ENCODE measurements at places on chromosomes 16 and 17.

GRCh38 chr17:52147431-52147830, 11.1 kb downstream of the CA10 start:
- H3K27me3 ChIP-seq: peaks cover 6% of the 10 kb centered on the region
- H3K4me3 ChIP-seq: no peak overlapping the region
- peaks cover 2% of the 10 kb centered on the region for H3K4me1 ChIP-seq
- H3K27ac ChIP-seq: no peak overlapping the region
- H3K36me3 ChIP-seq: no peaks in the 10 kb centered on the region

DNA sequence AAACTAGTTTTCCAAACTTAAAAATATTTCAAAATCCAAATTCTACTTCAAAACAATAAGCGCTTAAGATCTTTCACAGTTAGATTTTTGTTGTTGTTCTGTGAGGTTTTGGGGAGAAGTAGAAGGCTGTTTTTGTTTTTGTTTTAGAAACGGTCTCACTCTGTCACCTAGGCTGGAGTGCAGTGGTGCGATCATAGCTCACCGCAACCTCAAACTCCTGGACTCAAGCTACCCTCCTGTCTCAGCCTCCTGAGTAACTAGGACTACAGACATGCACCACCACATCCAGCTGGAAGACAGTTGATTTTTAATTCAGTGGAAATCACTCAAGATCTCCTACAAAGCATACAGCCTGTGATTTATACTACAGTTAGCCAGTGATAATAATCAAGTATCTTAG, 2.7 kb downstream of the SHCBP1 start:
- no peaks in the 10 kb centered on the region for H3K27me3 ChIP-seq
- peaks cover 7% of the 10 kb centered on the region for H3K36me3 ChIP-seq
- H3K4me3 ChIP-seq: no peak overlapping the region
- H3K4me1 ChIP-seq: peaks cover 7% of the 10 kb centered on the region
- DNase-seq: no peak

- no peaks in the 10 kb centered on the region for H3K27me3 ChIP-seq
- no peak overlapping the region for H3K27ac ChIP-seq
- H3K36me3 ChIP-seq: peaks cover 8% of the 10 kb centered on the region
- no peak overlapping the region for H3K4me3 ChIP-seq
Observed at GRCh38 chr17:7515911-7516610, 31.9 kb downstream of the POLR2A start.

- H3K27ac ChIP-seq: no peak overlapping the region
- H3K4me1 ChIP-seq: peaks cover 2% of the 10 kb centered on the region
- H3K4me3 ChIP-seq: no peak overlapping the region
Observed at GRCh38 chr17:63722403-63722802, 19.2 kb downstream of the STRADA start.

DNA sequence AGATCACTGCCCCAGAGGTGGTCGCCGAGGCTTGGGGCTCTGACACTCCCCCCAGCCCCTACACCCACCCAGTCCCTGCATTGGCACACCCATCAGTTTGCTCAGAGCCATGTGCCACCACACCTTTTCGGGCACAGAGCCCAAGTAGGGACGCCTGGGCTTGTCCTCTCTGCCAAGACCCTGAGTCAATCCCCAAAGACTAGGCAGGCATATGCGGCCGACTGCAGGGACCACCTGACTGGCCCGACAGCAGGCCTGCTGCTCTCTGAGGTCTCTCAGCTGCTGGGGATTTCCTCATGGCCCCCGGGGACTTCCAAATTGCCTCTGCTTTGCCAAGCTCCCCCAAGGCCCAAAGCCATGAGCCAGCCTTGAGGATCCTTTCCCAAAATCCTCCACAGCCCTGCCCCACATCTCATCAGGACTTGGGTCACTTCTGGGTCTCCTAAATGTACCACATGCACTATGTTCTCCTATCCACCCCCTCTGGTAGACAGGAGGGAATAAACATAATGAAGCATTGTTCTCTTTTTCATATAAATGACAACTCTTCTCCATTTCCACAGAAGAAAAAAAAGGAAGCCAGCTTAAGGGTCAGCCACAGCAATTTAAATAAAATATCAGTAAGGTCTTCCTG, 30.6 kb downstream of the MYO18A start:
- no peak for DNase-seq
- peaks cover 34% of the 10 kb centered on the region for H3K4me1 ChIP-seq
- H3K27ac ChIP-seq: peak overlapping the region; percentile 40
- peak overlapping the region; percentile 76 for H3K4me3 ChIP-seq

- H3K36me3 ChIP-seq: no peaks in the 10 kb centered on the region
- H3K4me1 ChIP-seq: peaks cover 3% of the 10 kb centered on the region
- DNase-seq: no peak
- no peak overlapping the region for H3K4me3 ChIP-seq
Observed at GRCh38 chr17:49916854-49917515, 52.0 kb upstream of the DLX4 start.

- no peaks in the 10 kb centered on the region for H3K27me3 ChIP-seq
- H3K36me3 ChIP-seq: peaks cover 10% of the 10 kb centered on the region
- no peak overlapping the region for H3K4me3 ChIP-seq
- H3K27ac ChIP-seq: no peak overlapping the region
- no peaks in the 10 kb centered on the region for H3K4me1 ChIP-seq
Observed at GRCh38 chr17:66165537-66166123, 26.3 kb downstream of the CEP112 start.

GRCh38 chr16:2033057-2033908, 6.6 kb downstream of the NHERF2 start:
- H3K27ac ChIP-seq: no peak overlapping the region
- H3K27me3 ChIP-seq: peaks cover 1% of the 10 kb centered on the region
- no peak overlapping the region for H3K4me3 ChIP-seq
- H3K4me1 ChIP-seq: no peaks in the 10 kb centered on the region

DNA sequence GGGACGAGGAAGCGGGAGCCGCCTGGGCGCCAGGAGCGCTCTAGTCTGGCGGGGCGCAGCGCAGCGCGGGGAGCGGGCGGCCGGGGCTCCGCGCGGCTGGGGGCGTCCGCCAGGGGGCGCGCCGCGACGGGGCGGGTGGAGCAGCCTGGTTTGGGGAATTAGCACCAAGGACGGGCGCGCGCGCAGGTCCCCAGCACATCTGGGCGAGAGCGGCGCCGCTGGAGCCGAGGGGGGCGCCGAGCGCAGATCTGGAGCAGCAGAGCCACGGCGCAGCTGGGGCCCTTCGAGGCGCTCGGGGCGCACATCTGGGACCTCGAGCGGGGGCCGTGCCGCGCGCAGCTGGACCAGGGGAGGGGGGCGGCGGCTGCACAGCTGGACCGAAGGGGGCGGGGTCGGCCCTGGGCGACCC, at the start of gene NXPH3:
TSS of gene NXPH3 (plus strand) at position 193 of the 409 bp plus-strand sequence. CDS start 349 bp downstream, outside the sequence.
- no peak within 1 kb of the TSS for H3K27ac ChIP-seq
- H3K4me3 ChIP-seq: peak within 1 kb of the TSS; percentile 74
- H3K36me3 ChIP-seq: no peaks in the 10 kb centered on the region
- peaks cover 71% of the 10 kb centered on the region for H3K27me3 ChIP-seq
- DNase-seq: peak; percentile 68

GRCh38 chr16:57123974-57124674, 31.7 kb downstream of the CPNE2 start:
- no peaks in the 10 kb centered on the region for H3K36me3 ChIP-seq
- no peak overlapping the region for H3K27ac ChIP-seq
- DNase-seq: no peak
- no peak overlapping the region for H3K4me3 ChIP-seq
- no peaks in the 10 kb centered on the region for H3K4me1 ChIP-seq
- no peaks in the 10 kb centered on the region for H3K27me3 ChIP-seq

DNA sequence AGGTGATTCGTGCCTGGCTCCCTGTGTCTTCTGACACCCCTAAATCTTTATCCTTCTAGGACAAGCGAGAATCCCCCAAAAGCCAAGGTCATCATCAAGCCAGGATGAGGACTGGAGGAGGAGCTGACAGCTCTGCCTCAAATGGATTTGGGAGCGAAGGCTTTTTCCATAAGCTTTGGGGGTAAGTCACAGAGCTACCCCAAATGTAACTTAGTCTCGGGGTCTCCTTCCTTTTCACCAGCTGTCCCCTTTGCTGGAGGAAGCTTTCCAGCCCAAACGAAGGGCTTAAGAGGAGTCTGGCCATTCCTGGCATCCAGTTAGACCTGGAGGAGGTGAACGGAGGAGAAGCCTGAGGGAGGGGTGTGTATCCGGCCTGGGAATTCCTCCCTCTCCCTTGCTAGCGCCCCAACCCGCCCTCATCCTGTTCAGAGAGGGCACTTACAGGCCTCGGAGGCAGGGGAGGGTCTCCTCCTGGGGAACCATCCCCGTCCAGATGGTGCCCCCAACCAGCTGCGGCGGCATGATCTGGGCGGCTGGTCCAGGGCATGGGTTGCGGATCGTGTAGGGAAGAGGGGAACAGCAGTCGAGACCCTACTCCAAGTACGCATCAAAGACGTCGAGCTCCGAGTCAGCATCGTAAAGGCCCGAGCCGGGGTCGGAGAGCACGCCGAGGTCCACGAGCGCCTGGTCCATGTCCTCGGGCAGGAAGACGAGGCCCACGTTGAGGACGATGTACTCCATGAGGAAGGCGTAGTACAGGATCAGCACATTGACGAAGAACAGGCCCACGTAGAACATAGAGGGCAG, 938 bp downstream of the DEXI start:
- peaks cover 33% of the 10 kb centered on the region for H3K4me1 ChIP-seq
- peak overlapping the region; percentile 24 for H3K27ac ChIP-seq
- H3K36me3 ChIP-seq: peaks cover 2% of the 10 kb centered on the region
- DNase-seq: no peak
- H3K27me3 ChIP-seq: no peaks in the 10 kb centered on the region
- H3K4me3 ChIP-seq: peak overlapping the region; percentile 84

- no peaks in the 10 kb centered on the region for H3K36me3 ChIP-seq
- no peak overlapping the region for H3K27ac ChIP-seq
- peaks cover 16% of the 10 kb centered on the region for H3K4me1 ChIP-seq
- H3K27me3 ChIP-seq: no peaks in the 10 kb centered on the region
- DNase-seq: no peak
Observed at GRCh38 chr17:50767030-50767429, 288 bp downstream of the ANKRD40CL start.

DNA sequence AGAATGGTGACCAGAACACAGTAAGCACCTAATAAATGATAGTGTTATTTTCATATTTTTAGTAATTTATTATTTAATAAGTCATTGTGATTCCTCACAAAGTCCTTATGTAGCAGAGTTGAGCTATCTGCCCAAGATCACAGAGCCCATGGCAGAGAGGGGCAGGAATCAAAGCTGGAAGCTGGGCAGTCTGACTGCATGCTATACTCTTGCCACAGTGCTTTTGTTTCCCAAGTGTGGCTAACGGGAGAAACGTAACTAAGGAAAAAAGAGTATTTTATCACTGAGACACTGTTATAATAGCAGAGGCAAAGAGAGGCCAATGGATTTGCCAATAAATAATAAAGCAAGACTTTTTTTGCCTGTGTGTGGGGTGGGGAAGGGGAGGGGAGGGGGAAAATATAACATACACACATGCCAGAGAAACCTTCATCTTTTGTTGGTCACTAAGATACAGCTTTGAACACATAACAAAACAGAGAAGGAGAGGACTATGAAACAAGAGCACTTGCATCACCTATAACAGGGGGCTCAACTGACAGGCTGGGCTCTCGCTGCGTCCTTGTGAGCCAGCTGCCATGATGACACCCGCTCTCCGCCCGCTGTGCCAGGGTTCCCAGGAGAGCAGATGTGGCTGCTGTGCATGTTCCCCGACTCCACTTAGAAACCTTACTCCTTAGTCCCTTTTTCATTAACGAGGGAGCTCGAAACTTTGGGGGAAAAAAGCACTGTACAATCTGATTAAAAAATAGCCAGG, 10.1 kb downstream of the CSNK2A2 start:
- peaks cover 30% of the 10 kb centered on the region for H3K36me3 ChIP-seq
- H3K27ac ChIP-seq: peak overlapping the region; percentile 1
- H3K4me1 ChIP-seq: peaks cover 6% of the 10 kb centered on the region
- DNase-seq: no peak
- no peak overlapping the region for H3K4me3 ChIP-seq

DNA sequence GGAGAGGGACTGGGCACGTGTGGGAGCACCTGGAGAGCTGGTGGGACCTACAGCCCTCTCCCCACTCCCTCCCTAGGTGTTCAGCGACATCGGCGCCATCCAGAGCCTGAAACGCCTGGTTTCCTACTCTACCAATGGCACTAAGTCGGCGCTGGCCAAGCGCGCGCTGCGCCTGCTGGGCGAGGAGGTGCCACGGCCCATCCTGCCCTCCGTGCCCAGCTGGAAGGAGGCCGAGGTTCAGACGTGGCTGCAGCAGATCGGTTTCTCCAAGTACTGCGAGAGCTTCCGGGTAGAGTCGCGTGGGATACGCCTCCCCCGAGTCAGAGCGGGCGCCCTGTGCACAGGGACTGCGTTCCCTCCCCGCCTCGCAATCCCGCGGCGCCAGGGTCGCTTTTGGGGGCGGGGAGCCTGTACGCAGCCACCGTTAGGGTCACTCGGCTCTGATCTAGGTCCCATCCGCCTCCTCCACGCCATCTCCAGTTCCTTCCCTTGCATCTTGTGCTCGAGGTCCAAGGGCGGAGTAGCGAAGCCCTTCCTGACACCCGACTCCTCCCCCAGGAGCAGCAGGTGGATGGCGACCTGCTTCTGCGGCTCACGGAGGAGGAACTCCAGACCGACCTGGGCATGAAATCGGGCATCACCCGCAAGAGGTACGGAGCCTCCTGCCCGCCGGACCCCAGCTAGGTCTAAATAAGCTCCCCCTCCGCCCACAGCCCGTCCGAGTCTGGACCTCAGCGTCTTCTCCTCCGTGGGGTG, 13.0 kb downstream of the SARM1 start:
- DNase-seq: no peak
- H3K4me3 ChIP-seq: peak overlapping the region; percentile 77
- H3K27me3 ChIP-seq: peaks cover 72% of the 10 kb centered on the region
- no peak overlapping the region for H3K27ac ChIP-seq
- H3K36me3 ChIP-seq: peaks cover 6% of the 10 kb centered on the region

DNA sequence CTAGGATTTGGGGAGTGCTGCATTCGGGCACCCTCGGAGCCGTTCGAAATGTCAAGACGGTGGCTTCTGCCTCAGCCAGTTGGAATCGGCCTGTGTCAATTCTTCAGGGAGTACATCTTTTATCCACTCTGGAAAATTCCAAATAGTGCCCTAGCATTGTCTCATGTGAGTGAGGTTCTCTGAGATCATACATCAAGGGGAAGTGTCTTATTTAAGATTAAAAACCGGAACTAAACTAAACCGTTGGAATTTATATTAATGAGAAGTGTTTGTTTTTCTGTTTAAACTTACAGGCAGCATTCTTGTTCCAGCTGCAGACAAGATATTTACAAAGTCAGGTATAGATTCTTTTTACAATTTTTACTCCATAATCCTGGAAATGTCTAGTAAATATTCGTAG, 56.8 kb downstream of the SLC47A1 start:
- no peaks in the 10 kb centered on the region for H3K36me3 ChIP-seq
- H3K4me3 ChIP-seq: no peak overlapping the region
- no peak for DNase-seq
- peaks cover 5% of the 10 kb centered on the region for H3K27me3 ChIP-seq
- peaks cover 2% of the 10 kb centered on the region for H3K4me1 ChIP-seq

DNA sequence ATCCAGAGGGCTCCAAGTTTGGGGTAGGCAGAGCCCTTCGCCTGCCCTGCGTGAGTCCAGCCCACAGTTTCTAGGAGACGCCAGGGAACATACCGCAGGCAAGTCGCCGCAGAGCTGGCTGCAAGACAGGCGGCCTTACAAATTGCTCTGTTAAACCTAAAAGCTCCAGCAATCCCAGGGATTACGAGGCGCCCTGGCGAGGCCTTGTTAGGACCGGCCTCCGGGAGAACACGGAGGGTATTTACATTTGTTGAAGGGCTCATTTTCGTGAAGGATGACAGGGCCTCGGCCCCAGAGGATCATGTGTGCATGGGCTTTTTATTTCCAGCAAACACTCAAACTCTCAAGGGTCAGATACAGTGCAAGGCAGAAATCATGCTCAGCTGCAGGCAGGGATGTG, 77.6 kb upstream of the FOXF1 start:
- no peaks in the 10 kb centered on the region for H3K4me1 ChIP-seq
- H3K4me3 ChIP-seq: no peak overlapping the region
- no peaks in the 10 kb centered on the region for H3K36me3 ChIP-seq
- no peak for DNase-seq

Data from progenitor cell of endocrine pancreas (in vitro differentiated cells).